ENCODE measurements at places on chromosomes 12 and 14. TPM values are rescaled to one million over a fixed set of nuclear protein-coding genes. Genes with fewer than 3 reads are reported as not detected.

Gene SOX5
- 0.34 TPM for total RNA-seq

- no peak for DNase-seq
Observed at GRCh38 chr14:59055439-59056045, 132.9 kb upstream of the DAAM1 start.

- no peak for DNase-seq
Observed at GRCh38 chr14:24250354-24250753, 7.9 kb upstream of the TINF2 start.

DNA sequence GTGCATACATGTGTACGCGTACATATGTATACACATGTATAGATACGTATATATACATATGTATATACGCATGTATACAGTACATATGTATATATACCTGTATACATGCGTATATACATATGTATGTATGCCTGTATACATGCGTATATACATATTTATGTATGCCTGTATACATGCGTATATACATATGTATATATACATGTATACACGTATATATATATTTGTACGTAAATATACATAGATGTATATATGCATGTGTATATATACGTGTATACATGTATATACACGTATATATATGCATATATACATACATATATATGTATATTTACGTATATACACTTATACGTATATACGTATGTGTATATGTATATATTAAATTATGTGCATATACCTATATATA is 93.9 kb upstream of the ABCD2 start:
- no peak for DNase-seq

DNA sequence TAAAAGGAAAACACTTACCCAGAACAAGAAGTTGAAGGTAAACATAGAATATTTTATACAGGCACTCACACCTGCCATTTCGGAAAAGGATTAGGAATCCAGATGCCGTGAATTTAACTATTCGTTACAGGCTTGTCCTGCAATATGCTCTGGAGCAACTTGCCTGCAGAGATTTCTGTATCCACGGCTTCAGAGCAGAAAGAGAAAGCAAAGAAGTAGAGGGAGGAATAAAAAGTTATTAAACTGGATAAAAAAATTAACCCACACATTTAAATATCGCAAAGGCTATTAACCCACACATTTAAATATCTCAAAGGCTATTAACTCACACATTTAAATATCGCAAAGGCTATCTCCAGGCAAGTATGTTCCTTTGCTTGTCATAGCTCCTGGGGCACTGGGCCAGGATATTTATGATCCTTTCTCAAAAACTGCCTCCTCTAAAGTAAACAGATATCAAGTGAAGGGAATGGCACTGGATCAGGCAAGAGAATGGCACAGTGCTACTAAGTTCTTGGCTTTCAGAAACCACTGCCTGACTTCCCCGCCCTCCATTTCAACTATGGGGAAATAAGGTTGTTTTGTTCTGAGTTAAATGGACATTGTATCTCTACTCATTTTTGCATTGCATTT is at the start of gene TSPAN8:
Gene TSPAN8 (minus strand): TSS at position 399 of the 633 bp plus-strand sequence. CDS start 321 bp downstream, at position 78.
- no peak for DNase-seq

Gene ARHGAP5
- 32.1 TPM for total RNA-seq

Gene IFNG-AS1
- not detected for total RNA-seq

GRCh38 chr12:88662961-88663360 is 82.7 kb upstream of the KITLG start:
- DNase-seq: no peak

Gene SERPINA1
- total RNA-seq: 1.1 TPM

DNA sequence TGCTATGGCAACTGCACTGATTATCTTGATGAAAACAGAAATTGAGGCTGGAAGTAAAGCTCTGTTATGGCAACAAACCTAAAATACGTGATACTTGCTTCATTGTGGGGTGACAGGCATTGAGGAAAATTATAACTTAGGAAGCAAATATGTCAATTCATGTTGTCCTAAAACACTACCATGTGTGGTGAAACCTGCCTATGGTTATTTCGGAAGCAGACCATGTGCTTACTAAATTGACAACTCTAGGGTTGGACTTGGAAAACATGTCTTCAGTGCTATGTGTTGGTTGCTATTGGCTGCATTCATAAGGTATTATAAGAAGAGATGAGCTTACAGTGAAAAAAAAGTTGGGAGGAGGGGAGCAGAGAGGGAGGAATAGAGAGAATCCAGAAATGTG is 55.0 kb upstream of the C14orf132 start:
- no peak for DNase-seq

GRCh38 chr12:93448796-93449195 is 7.0 kb upstream of the UBE2N start:
- DNase-seq: no peak

- DNase-seq: no peak
Observed at GRCh38 chr14:87679866-87680265, 313.1 kb downstream of the GALC start.

DNA sequence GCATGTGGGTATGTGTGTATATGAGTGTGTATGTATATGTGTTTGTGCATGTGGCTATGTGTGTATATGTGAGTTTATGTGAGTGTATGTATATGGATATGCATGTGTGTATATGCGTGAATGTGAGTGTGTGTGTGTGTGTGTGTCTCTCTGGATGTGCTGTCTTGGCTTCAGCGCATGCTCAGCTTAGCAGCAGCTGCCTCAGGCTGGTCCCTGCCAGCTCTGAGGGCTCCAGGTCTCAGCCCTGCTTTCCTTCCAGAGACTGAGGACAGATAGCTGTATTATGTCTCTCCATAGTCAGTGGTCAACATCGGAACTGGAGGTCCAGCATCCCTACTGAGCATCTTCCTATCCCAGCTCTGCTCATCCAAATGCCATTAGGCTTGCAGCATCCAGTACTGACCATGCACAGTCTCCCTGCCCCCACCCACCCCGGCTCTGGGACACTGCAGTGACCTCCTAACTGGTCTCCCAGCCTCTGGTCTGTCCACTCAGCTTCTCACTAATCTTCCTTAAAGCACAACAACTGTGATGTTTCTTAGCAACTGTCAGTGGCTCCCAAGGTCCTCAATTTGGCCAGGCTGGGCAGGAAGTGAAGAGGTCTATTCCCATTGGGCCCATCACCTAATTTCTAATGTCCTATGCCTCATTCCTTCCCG is 22.8 kb downstream of the FAIM2 start:
- DNase-seq: no peak

DNA sequence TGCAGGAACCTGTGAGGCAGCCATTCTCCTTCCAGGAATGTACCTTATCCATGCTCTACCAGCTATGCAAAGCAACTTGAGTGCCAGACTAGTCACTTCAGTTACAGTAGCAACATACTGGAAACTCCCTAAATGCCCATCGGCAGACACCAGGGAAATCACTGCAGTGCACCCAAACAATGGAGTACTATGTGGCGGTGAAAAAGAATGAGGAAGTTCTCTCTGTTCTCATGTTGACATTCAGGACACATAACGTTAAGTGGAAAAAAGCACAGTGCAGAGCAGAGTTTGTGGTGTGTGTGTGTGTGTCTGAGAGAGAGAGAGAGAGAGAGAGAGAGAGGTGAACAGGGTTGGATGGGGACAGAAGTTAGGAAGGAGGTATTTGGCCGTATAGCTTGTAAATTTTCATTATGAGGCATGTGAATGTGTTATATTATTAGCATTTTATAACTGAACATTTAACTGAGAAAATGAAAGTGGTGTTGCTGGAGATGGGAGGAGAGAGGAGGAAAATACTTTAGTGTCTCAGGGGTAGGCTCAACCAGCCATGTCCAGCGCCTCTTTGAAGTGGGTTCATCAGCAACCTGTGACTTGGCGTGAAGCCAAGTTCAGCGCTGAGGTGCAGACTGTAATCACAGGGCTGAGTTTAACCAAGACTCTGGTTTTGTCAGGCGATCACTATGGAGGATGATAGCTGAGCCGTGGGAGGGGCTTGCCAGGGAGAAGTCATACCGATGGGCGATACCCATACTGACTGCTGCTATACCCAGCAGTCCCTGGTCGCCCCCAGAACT is 17.3 kb downstream of the TNFAIP2 start:
- DNase-seq: no peak

Gene GNB3
- total RNA-seq: 1.2 TPM

GRCh38 chr12:88998421-88998820 is 353.9 kb downstream of the DUSP6 start:
- DNase-seq: no peak

DNA sequence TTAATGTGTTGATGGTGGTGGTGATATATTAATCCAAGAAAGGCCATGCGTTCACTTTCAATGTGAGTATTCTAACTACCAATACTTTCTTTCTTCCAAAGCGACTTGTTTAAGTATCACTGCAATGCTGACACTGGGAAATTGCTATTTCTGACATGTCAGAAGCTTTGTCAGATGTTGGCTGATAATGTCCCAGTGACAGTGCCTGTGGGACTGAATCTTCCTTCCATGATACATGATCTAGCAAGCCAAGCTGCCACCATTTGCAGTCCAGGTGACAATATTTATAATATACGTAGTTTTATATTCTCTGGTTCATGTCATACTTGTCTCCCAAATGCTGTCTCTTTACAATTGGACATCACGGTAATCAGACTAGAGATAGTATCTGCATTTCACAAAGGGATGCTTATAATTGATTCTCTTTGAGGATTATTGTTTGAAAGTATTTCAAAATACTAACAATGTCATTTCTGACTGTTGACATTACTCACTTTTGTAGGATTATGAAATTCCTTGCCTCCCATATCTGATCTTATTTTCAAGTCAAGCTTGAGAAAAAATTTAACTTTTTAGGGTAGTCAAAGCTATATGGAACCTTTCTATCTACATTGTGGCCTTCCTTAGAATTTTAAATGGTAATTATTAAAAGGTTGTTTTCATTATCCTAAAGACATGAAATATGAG is 57.3 kb downstream of the KNTC1 start:
- DNase-seq: no peak

GRCh38 chr14:74065746-74066575 is 18.3 kb downstream of the ALDH6A1 start:
- no peak for DNase-seq
